ENCODE measurements at places on chromosomes 6 and 20.

- no peak for DNase-seq
Observed at GRCh38 chr6:130928158-130928912, 101.1 kb downstream of the SMLR1 start.

GRCh38 chr6:26033941-26034354 is 53.3 kb upstream of the HFE start:
- no peak for DNase-seq

- no peak for DNase-seq
Observed at GRCh38 chr6:169783401-169783800, 32.0 kb downstream of the ERMARD start.

DNA sequence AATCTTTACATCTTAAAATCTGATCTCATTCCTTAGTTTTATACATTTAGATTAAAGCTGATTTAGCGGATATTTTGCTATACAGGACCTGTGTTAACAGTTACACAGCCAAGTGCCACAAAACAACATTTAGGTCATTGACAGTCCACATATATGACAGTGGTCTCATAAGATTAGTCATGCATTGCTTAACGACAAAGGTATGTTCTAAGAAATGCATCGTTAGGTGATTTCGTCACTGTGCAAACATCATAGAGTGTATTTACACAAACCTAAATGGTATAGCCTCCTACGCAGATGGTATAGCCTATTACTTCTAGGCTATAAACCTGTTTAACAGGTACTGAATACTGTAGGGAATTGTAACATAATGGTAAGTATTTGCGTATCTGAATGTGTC is 21.6 kb downstream of the ADGRG6 start:
- DNase-seq, result no peak

DNA sequence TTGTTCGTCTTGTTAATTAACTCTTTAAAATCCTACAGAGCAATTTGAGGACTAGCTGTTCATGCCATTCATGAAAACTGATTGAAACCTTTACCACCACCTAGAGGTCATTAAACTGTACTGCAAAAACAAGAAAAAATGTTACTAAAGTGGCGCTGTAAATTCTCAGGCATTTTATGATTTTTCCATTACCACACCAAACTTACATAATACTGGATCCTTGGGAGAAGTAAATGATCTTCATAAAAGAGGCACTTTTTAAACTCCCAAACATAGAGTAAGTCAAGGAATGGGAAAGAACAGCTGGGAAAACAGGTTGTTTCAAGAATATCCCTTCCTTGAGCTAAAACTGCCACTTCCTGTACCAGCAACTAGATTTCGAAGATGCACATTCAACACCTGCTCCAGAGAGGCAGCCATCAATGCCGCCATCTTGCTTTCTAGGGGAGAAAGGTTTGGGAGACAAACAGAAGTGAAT is 54.3 kb downstream of the MYLIP start:
- DNase-seq, result no peak

DNA sequence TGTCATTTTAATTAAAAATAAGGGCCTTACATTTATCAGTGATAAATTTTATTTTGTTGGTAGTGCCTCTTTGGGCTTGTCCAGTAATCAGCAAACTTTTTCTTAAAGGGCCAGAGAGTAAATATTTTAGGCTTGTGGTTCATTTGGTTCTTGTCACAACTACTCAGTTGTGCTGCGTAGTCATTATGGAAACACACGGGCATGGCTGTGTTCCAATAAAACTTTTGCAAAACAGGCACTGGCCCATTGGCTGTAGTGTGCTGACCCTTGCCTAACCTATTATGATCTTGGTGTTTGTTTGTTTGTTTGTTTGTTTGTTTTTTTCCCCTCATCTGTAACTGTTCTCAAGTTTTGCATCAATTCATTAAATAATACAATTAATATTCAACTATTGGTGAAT is 19.4 kb downstream of the TBPL1 start:
- no peak for DNase-seq

DNA sequence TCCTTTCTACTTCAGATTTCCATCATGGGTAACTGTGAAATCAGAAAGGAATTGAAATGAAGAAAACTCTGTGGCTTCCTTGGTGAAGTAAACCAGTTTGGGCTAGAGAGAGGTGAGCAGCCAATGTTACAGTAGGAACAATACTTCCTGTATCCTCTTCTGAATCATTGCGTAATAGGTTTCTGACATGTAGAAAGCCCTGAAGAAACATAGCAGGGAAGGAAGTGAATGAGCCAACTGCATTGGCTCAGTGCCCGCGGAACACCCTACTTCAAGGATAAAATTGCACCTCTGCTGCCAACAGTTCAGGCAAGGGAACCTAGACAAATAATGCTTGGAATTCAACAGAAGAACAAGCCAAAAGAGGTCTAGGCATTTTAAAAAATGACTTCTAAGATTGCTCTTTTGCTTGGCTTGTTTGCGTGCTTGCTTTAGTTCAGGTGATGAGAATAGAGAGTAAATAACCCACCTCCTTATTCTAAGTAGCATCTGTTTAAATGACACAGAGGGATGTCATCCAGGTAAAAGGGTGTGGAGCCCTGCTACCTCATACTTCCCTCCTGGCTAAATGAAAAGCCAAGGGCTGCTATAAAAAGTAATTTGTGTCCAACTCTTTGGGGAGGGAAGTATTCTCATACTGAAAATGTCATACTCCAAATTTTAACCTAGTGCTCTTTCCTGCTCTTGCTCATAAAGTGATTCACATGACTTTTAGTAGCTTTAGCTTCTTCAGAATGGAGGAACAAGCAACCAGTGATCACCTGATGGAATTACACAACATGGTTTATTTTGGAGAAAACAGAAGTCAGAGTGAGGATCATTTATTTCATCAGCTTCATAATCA is 30.0 kb upstream of the AKIRIN2 start:
- DNase-seq, result no peak

DNA sequence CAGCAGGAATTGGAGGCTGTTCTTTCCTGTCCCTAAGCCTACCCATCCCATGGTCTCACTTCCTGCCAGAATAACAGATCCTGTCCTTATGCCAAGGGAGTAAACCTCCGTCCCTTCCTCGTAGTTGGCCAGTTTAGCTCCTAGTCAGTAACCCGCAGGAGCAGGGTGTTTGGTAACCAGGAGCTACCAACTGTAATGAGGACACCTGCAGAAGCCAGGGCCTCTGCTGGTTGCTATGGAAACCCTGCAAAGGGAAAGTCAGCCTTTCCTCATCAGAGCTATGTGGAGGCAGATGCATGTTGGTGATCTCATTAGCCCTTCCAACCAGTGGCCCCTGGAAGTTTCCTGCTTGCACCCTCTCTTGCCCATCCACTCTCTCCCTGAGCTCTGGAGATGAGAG is 368.2 kb upstream of the SULF2 start:
- no peak for DNase-seq

DNA sequence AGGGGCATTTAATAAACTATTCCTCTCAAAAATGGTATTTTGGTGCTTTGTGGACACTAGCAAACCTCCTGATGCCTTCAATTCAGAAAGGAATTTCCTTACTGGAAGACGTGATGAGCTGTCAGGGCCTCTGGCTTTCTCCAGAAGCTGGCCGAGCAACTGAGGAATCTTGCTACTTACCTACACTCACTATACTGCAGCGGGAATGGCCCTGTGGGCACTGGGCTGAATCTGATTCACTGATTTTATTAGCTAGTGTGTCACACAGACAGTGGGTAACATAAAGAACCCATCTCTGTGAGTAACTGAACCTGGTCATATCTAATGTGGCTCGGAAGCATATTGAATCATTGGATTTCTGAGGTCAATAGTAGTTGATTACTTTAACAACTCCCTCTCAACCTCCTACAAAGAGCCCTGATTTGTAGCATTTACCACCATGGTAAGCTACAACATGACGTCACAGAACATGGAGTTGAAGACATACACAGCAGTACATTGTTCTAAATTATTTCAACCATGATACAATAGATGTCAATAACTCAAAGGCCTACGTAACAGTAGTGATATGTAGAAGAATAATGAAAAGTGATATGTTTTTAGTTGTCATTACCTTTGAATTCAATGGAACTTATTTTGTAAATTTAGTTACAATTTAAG is 232.1 kb downstream of the SYNE1 start:
- no peak for DNase-seq

GRCh38 chr20:24098886-24099285 is 110.3 kb upstream of the GGTLC1 start:
- no peak for DNase-seq

GRCh38 chr6:21134356-21134755 is 459.2 kb upstream of the SOX4 start:
- no peak for DNase-seq

DNA sequence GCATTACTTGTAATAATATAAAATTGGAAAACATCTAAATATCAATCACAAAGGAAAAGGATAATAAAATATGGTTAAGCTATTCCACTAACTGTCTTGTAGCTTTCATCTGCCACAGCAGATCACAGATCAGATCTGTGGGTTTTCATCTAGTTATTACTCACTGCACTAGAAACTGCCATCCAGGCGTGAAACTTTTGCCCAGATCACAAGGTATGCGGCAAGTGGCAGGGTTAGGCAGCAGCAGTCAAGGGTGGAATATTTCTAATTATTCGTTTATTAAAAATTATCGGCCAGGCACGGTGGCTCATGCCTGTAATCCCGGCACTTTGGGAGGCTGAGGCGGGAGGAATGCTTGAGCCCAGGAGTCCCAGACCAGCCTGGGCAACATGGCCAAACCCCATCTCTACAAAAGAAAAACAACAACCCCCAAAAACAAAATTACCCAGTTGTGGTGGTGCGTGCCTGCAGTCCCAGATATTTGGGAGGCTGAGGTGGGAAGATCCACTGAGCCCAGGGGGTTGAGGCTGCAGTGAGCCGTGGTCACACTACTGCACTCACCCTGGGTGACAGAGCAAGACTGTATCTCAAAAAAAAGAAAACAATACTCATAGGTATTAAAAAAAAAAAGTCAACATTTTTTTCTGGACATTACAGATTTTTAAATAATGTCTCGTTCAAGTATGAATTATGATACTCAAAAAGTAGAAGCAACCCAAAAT is 32.1 kb downstream of the BEND3 start:
- no peak for DNase-seq

GRCh38 chr20:3728354-3728753 is 4.1 kb upstream of the HSPA12B start:
- no peak for DNase-seq

GRCh38 chr20:58945965-58946631 is 35.0 kb upstream of the NELFCD start:
- no peak for DNase-seq

- DNase-seq, result no peak
Observed at GRCh38 chr20:18377896-18378481, 88.8 kb downstream of the DZANK1 start.

DNA sequence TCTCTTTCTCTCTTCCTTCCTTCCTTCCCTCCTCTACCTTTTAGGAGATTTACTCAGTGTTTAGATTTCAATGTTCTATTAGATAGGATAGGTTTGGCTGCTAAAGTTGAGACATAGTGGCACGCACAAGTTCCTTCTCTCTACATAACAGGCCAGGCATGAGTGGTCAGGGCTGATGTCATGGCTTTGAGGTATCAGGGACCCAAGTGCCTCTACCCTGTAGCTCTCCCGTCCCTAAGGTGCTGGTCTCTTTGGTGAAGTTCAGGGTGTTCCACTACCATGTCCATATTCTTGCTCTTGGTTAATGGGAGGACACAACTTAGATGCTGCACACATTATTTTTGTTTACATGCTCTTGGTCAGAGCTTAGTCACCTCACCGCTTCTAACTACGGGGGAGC is 245.3 kb downstream of the QKI start:
- no peak for DNase-seq

DNA sequence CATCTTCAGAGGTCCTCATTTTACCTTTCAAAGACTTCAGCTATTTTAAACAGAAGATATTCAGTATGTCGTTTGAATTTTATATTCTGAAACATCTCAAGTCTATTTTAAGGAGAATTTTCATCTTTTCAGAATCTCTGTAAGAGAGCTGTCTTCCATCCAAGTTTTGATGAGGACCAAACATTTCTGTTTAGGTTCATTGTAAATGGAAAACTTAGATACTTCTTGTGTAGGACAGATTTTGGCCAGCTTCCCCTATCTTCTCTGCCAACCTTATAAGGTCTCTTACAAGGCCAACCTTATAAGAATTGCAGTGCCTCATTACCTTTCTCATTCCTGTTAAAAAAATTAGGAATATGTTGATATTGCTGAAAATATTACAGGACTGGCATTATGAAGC is 88.1 kb downstream of the AKAP7 start:
- DNase-seq, result no peak

All from stimulated activated CD4-positive, alpha-beta T cell treated with anti-CD3 and anti-CD28 coated beads, Interleukin-12 subunit alpha, Interleukin-12 subunit beta, amount 100 ng/mL, for 4 hours (primary cell).